ENCODE measurements at places on chromosomes 7 and 10.

DNA sequence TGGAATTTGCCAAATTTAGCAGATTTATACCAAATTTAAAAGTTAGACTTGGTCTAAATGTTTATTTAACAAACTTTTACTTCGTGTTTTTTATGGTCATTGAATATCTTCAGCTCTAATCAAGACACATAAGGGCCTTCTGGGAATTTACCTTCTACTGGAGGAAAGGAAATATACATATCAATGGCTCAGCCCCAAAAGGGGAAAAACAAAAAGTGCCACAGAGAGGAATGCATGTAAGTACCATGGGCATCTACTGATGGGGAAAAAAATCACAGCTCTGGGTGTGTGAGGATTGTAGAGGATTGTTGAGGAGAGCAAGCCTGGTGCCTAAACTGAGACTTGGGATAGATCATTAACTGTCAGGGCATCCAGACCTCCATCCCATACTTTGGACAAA is 260.3 kb downstream of the SORCS1 start:
- no peaks in the 10 kb centered on the region for H3K36me3 ChIP-seq
- H3K27ac ChIP-seq, result no peak overlapping the region
- H3K4me1 ChIP-seq, result no peaks in the 10 kb centered on the region
- DNase-seq, result no peak
- H3K27me3 ChIP-seq, result peaks cover 4% of the 10 kb centered on the region

DNA sequence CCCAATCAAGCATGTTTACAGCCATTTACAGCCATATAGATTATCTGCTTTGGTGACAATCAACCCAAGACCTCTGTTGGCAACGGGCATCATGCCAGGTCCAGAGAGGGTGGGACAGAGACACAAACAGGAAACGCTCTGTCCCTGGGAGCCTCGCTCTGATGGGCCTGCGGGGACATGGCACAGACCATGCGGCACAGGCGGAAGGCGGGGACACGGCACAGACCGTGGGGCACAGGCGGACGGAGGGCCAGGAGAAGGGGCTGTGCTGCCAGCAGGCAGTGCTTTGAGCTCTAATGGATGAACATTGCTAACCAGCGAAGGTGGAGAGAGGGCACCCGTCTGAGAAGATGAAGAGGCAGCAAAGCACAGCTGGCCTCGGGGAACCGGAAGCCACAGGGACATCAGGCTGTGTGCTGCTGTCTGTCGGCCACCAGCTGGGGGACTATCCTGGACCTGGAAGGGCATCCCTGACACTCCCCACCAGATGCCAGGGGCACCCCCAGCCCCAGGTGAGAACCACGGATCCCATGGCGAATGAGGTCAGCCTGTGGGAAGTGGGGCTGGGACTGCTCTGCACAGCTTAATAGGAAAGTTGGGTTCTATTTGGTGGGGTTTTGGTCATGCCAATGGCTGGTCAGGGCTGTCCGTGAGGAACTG is 61.0 kb downstream of the DIP2C start:
- no peak overlapping the region for H3K4me3 ChIP-seq
- peaks cover 21% of the 10 kb centered on the region for H3K27me3 ChIP-seq
- H3K36me3 ChIP-seq, result no peaks in the 10 kb centered on the region
- DNase-seq, result no peak
- H3K4me1 ChIP-seq, result peaks cover 2% of the 10 kb centered on the region

GRCh38 chr10:44993922-44994751 is 6.6 kb upstream of the ZNF22 start:
- no peak overlapping the region for H3K27ac ChIP-seq
- no peak for DNase-seq
- no peak overlapping the region for H3K4me3 ChIP-seq
- H3K4me1 ChIP-seq, result no peaks in the 10 kb centered on the region
- H3K36me3 ChIP-seq, result no peaks in the 10 kb centered on the region

GRCh38 chr7:40483630-40484029 is 348.8 kb downstream of the SUGCT start:
- H3K4me1 ChIP-seq, result no peaks in the 10 kb centered on the region
- no peak overlapping the region for H3K27ac ChIP-seq
- H3K4me3 ChIP-seq, result no peak overlapping the region
- H3K27me3 ChIP-seq, result no peaks in the 10 kb centered on the region
- DNase-seq, result no peak

DNA sequence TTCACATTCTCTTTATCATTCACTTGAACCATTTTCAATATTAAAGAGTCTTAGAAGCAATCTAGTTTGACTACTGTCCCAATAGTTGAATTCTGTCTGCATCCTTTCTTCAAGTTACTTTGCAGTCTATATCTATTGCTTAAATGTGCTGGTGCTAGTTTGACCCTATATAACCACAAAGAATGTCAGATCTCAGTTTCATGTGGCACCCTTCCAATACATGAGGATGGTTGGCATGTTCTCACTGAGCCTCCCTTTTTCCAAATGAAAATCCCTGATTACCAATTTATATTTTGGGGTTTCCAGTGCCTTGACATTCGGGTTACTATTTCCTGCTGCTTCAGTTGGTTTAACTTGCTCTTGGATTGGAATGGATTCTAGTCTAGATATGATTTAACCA is 292.7 kb downstream of the EXOC4 start:
- H3K27ac ChIP-seq, result no peak overlapping the region
- H3K4me1 ChIP-seq, result peaks cover 2% of the 10 kb centered on the region
- no peak for DNase-seq

GRCh38 chr10:61752111-61753011 is 89.6 kb downstream of the CABCOCO1 start:
- H3K27me3 ChIP-seq, result no peaks in the 10 kb centered on the region
- DNase-seq, result no peak
- H3K4me1 ChIP-seq, result peaks cover 15% of the 10 kb centered on the region
- H3K4me3 ChIP-seq, result peak overlapping the region; percentile 17
- no peaks in the 10 kb centered on the region for H3K36me3 ChIP-seq

DNA sequence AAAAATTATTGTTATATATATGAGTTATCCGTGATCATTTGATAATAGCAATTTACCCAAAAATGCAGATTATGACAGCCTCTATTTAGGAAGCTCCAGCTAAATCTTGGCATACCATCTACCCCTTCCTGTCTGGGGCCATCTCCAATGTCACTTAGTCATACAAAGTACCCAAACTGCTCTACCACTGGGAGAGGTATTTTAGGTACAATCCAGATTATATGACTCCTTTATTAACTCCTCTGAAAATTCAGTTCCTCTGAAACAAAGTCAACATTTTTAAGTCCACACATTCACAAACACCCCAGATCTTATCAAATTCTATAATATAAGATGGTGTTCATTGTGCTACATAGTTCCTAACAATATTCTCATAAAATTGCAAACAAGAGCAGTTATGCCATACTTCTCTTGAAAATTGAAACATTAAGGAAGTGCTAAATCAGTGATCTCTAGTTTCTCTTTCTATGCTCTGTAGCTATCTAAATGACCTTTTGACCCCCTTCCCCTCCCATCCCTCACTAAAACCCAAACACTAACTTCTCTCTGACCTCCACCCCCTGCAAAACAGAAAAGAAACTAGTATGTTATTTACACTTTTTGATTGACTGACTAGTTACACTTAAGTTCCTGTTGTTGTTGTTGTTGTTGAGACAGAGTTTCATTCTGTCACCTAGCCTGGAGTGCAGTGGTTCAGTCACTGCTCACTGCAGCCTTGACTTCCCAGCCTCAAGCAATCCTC is 16.4 kb downstream of the HOXA1 start:
- H3K27me3 ChIP-seq, result no peaks in the 10 kb centered on the region
- no peaks in the 10 kb centered on the region for H3K36me3 ChIP-seq
- peaks cover 3% of the 10 kb centered on the region for H3K4me1 ChIP-seq
- no peak overlapping the region for H3K4me3 ChIP-seq
- no peak overlapping the region for H3K27ac ChIP-seq

- peaks cover 23% of the 10 kb centered on the region for H3K27me3 ChIP-seq
- DNase-seq, result no peak
- no peak overlapping the region for H3K4me3 ChIP-seq
- no peak overlapping the region for H3K27ac ChIP-seq
- peaks cover 12% of the 10 kb centered on the region for H3K4me1 ChIP-seq
- H3K36me3 ChIP-seq, result peaks cover 1% of the 10 kb centered on the region
Measured at GRCh38 chr7:19114551-19114855, 2.9 kb downstream of the TWIST1 start.

GRCh38 chr7:146548816-146549215 is 432.2 kb downstream of the CNTNAP2 start:
- H3K4me1 ChIP-seq, result no peaks in the 10 kb centered on the region
- H3K27ac ChIP-seq, result no peak overlapping the region
- no peak overlapping the region for H3K4me3 ChIP-seq
- no peak for DNase-seq

GRCh38 chr7:103632005-103632639 is 186.1 kb upstream of the SLC26A5 start:
- H3K4me1 ChIP-seq, result no peaks in the 10 kb centered on the region
- DNase-seq, result no peak
- peaks cover 4% of the 10 kb centered on the region for H3K27me3 ChIP-seq
- H3K4me3 ChIP-seq, result no peak overlapping the region
- H3K27ac ChIP-seq, result no peak overlapping the region

GRCh38 chr10:101228153-101228965 is 904 bp downstream of the LBX1 start:
- DNase-seq, result no peak
- H3K4me3 ChIP-seq, result no peak overlapping the region
- peaks cover 46% of the 10 kb centered on the region for H3K27me3 ChIP-seq
- peaks cover 5% of the 10 kb centered on the region for H3K36me3 ChIP-seq
- H3K27ac ChIP-seq, result peak overlapping the region; percentile 35

GRCh38 chr7:20786779-20787659 is at the start of gene SP8:
TSS of gene SP8 (minus strand) at chr7:20786886. CDS start at chr7:20786798, 88 bp downstream.
- peaks cover 9% of the 10 kb centered on the region for H3K36me3 ChIP-seq
- H3K4me3 ChIP-seq, result no peak within 1 kb of the TSS
- DNase-seq, result no peak
- peaks cover 26% of the 10 kb centered on the region for H3K27me3 ChIP-seq
- H3K27ac ChIP-seq, result peak within 1 kb of the TSS; percentile 22

- peaks cover 4% of the 10 kb centered on the region for H3K36me3 ChIP-seq
- no peak overlapping the region for H3K27ac ChIP-seq
- H3K27me3 ChIP-seq, result peaks cover 25% of the 10 kb centered on the region
- DNase-seq, result no peak
- H3K4me1 ChIP-seq, result peaks cover 11% of the 10 kb centered on the region
Measured at GRCh38 chr10:75403939-75404814, 2.6 kb upstream of the ZNF503 start.

- H3K27me3 ChIP-seq, result peaks cover 8% of the 10 kb centered on the region
- H3K36me3 ChIP-seq, result no peaks in the 10 kb centered on the region
- no peaks in the 10 kb centered on the region for H3K4me1 ChIP-seq
- H3K27ac ChIP-seq, result no peak overlapping the region
Measured at GRCh38 chr10:17781856-17782255, 27.3 kb upstream of the MRC1 start.

DNA sequence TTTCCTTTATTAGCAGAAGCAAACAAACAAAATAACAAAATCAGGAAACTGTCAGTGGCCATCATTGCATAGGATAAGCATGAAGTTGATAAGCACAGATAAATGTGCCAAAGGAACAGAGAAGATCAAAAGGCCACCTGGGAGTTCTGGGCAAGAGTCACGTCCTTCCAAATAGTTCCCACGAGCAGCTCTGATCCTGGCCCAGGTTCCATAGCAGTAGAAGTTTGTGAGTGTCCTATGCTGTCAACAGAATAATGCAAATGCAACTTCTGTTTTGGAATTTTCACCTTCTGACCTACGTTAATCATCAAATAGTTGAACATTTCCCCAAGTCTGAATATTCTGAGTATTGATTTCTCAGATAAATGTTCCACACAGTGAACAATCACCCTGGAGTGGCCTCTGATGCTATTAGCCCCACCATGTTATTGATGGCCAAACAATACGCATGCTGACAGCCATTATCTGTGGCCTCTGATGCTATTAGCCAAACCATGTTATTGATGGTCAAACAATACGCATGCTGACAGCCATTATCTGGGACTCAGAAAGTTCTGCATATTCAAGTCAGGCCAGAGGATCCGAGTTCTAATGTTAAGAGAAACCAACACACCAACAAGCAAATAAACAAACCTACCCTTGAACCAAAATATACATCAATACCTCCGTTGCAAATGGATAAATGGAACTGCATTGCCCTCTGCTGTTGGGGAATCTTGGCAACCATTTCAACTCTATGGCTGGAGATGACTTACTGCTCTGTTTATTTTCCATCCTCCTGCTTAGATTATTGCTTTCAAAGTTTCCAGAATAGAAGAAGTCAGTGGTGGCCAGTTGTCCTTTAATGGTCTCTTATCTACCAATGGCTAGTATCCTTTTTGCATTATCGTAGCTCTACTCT is 63.3 kb downstream of the MRC1 start:
- no peaks in the 10 kb centered on the region for H3K36me3 ChIP-seq
- no peaks in the 10 kb centered on the region for H3K27me3 ChIP-seq

- H3K4me3 ChIP-seq, result no peak overlapping the region
- H3K27ac ChIP-seq, result no peak overlapping the region
- H3K4me1 ChIP-seq, result no peaks in the 10 kb centered on the region
- no peaks in the 10 kb centered on the region for H3K36me3 ChIP-seq
Measured at GRCh38 chr7:24241206-24241605, 42.8 kb upstream of the NPY start.

DNA sequence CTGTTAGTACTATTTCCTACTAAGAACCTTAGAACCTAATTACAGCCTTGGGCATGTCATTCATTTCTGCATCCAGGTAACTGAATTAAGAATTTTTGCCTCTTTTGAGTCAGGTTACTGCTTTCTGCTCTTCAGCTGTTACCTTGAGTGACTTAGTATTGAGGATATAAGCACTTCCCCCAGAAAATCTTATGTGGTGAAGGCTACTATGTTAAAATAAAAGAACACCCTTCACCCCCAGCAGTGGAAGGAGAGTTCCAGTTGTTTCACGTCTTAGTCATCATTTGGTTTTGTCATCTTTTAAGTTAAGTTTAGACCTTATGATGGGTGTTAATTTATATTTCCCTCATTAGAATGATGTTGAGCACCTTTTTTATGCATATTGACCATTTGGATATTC is 82.8 kb downstream of the GLCCI1 start:
- H3K4me1 ChIP-seq, result peaks cover 18% of the 10 kb centered on the region
- no peak overlapping the region for H3K4me3 ChIP-seq
- H3K27me3 ChIP-seq, result no peaks in the 10 kb centered on the region

- H3K36me3 ChIP-seq, result no peaks in the 10 kb centered on the region
- H3K27me3 ChIP-seq, result peaks cover 2% of the 10 kb centered on the region
- H3K4me3 ChIP-seq, result no peak overlapping the region
- no peak overlapping the region for H3K27ac ChIP-seq
- H3K4me1 ChIP-seq, result peaks cover 5% of the 10 kb centered on the region
Measured at GRCh38 chr7:65438598-65438997, 64.9 kb downstream of the ZNF92 start.

DNA sequence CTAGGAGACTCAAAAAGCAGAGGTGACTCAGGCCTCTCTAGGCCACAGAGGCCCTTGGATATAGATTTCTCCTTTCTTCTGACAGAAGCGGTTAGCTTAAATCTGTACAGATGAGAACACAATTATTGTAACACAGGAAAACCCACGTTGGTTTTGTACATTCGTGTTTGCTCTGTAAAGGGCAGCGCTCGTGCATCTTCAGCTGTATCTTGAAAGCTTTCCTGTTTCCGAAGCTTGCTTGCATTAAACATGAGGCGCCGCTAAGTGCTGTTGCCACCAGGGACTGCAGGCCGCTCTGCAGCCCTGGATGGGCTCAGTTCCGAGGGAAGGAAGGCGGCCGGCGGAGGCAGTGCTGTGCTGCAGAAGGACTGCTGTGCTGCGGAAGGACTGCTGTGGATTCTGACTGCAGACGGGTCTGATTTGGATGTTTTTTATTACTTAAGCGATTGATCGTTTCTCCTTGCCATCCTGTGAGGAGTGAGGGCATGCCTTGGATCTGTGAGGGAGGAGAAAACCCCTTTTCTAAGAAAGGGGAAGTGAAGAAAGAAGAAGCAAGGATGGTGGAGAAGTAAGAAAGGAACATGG is 53.3 kb downstream of the FHIP2A start:
- H3K36me3 ChIP-seq, result no peaks in the 10 kb centered on the region
- peaks cover 12% of the 10 kb centered on the region for H3K4me1 ChIP-seq
- peaks cover 16% of the 10 kb centered on the region for H3K27me3 ChIP-seq
- peak overlapping the region; percentile 57 for H3K4me3 ChIP-seq
